Left ventricle myocardium superior (tissue), 1 donor: ENCODE measurements at places on chromosomes 3 and 15. TPM values are rescaled to one million over a fixed set of nuclear protein-coding genes. Genes with fewer than 3 reads are reported as not detected.

GRCh38 chr15:57540211-57540610, 51.5 kb upstream of the MYZAP start:
- no peak for DNase-seq

- peak; percentile 43 for DNase-seq
Observed at GRCh38 chr3:50607271-50608091, 4.1 kb downstream of the CISH start.

GRCh38 chr15:66936861-66937582, 128.4 kb upstream of the SMAD3 start:
- DNase-seq: no peak

ECE2 gene
- total RNA-seq: not detected

- no peak for DNase-seq
Observed at GRCh38 chr3:64977308-64978100, 289.7 kb upstream of the ADAMTS9 start.

- peak; percentile 61 for DNase-seq
Observed at GRCh38 chr15:88878720-88879184, 16.6 kb downstream of the HAPLN3 start.

SOX14 gene
- not detected for total RNA-seq

GRCh38 chr15:90009301-90010022, 8.3 kb downstream of the ZNF710 start:
- no peak for DNase-seq

DNA sequence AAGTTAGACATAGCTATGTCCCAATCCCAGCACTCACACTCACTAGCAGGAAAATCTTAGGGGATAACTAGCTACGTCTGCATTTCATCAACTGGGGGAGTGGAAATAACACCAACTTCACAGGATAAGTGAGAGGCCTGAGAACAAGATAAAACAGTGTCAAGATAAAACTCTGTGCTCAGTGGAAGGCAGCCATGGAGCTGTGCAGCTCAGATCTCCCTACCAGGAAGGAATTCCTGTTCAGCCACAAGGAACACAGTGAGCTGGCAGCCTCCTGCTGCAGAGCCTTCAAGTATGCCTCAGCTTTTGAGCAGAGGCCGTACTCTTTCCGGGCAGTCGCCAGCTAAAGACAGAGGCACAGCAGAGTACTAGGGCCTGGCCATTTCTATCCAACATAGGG, 115.8 kb upstream of the TOPAZ1 start:
- no peak for DNase-seq

DNA sequence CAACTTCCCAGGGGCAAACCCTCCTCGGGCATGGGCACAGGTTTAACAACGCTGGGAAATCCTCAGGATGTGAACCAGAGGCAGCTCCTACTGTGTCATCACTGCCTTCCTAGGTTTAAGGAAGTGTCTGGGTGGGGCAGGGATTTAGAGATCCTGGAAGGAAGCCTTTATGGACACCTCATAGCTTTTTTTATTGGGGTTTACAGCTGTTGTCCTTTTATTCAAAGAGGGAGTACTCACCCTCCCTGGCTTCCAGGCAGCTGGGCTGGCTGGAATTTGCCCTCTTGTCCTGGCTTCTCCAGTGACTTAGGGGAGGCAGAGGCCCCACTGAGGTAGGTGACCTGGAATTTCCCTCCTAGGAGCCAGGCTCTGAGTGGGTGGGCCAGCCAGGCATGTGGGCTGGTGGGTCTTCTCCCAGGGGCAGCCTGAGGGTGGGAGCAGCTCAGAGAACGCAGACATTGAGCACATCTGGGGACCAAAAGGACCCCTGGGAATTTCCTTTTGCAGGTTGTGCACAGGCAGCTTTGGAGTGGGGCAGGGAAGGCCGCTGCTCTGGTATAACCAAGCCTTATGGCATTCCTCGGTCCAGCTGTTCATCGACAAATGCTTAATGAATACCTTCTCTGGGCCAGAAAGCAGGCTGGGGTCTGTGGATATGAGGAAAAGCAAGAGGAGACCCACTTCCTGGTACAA, 13.5 kb upstream of the FAM3D start:
- DNase-seq: no peak

DNA sequence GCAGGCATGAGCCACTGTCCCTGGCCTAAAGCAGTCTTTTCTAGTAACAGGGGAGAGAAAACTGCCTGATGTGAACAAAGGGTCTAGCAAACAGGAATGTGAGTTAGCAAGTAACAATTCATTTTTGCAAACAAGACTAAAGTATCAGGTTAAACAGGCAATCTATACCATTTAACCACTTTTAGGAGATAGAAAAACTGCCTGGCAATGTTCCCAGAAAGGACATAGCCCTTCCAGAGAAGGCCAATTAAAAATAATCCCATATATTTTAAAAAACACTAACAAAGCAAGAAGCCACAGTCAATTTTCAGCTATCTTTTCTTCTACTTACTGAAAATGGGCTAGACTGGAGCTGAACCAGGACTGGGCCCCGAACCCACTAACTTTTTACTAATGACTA, 6.3 kb downstream of the RBSN start:
- DNase-seq: no peak

GRCh38 chr15:55661428-55661827, 73.3 kb upstream of the PYGO1 start:
- DNase-seq: no peak

GRCh38 chr15:92205255-92205739, 188.4 kb upstream of the ST8SIA2 start:
- peak; percentile 26 for DNase-seq

GRCh38 chr3:60609446-60609845, 641.8 kb downstream of the FHIT start:
- DNase-seq: no peak

ADAMTS17 gene
- 2.9 TPM for total RNA-seq

GOLGA8S gene
- total RNA-seq: 0.40 TPM

DNA sequence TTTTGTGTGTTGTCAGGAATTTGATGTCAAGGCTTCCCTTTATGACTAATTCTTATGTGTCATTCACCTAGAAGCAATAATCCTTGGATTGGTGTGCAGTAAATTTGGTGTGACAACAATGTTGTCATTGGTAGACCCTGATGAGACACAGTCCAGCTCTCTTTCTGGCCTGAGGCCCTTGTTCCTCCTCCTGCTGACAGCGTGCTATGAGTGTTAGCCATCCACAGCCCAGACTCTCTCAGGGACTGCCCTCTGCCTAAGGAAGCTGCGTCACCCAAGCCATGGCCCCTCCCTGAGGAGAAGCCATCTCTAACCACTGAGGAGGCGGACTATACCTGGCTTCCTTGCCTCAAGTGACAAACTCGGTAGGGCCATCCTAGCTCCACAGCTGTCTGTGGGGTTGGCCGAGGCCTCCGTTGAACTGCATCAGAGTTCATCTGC, 13.3 kb upstream of the TM4SF1 start:
- DNase-seq: no peak

CCR3 gene
- not detected for total RNA-seq

GRCh38 chr3:141150931-141151330, 80.7 kb upstream of the PXYLP1 start:
- no peak for DNase-seq

CHRD gene
- total RNA-seq: 4.6 TPM

- DNase-seq: no peak
Observed at GRCh38 chr15:91668370-91668769, 185.1 kb upstream of the SLCO3A1 start.

DNA sequence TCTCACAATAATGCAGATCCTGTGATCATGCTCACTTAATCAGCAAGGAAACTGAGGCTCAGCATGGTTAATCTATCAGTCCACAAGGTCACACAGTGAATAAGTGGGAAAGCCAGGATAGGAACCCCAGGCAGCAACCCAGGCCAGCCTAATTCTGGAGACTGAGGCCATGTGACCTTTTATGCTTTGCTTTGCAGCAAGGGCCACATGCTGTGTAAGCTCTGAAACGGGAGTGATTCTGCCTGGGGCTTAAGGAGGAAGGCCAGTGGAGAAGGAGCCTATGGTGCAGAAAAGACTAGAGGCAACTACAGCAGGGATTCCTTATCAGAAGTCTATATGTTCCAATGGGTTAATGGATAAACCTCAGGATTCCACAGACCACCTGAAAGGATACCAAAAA, 157.6 kb upstream of the PPP2R3A start:
- DNase-seq: no peak

CCRL2 gene
- total RNA-seq: 1.4 TPM

DNA sequence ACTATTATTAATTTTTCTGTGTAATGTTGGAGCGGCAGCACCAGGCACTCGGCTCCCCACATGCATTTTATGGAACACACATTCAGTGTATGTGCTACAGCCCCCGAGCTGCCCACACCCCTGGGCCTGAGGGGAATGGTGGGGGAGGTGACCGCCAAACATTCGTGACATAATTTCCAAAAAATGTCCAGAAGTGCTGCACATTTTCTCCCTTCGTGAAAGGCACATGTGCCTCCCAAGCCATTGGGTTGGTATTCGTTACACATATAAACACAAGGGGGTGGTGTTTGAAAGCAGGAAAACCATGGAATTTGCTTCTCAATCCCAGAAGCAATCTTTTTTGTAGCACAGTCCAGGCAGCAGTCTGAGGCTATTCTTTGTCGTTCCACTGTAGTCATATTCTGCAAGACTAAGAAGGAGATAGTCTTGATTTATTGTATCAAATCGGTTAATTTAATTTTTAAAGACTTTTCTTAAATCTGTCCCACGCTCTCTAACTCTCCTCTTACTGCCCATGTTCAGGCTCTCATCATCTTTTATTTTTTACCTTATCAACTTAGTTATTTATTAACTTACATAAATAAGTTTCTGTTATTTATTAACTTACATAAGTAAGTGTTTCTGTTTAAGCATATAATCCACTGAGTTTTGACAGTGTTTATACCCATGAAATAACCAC, 39.2 kb upstream of the POLR2M start:
- DNase-seq: no peak

GRCh38 chr3:140943781-140944552, 2.3 kb downstream of the SLC25A36 start:
- no peak for DNase-seq

ATP10A gene
- 1.2 TPM for total RNA-seq

P2RY1 gene
- total RNA-seq: 11.5 TPM

GRCh38 chr3:15390460-15390859, 36.9 kb downstream of the METTL6 start:
- no peak for DNase-seq

PLA2G4D gene
- not detected for total RNA-seq

DNA sequence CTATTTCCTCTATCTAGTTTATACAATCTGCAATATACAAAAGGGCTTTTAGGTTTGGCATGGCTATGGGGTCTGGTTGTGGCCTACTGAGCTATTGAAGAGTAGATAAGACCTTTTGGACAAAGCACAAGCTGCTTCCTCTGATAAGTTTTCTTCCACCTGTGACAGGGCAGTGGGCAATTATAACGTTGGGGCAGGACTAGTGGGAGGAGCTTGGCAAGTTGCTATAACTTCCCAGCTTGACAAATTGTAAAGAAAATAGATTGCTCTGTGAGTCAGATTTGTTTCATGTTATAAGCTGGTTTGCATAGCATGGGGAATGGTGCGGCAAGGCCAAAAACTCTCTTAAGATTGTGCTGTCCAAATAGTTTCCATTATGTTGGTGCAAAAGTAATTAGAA, 64.9 kb downstream of the SLC7A14 start:
- DNase-seq: no peak

- DNase-seq: no peak
Observed at GRCh38 chr15:44656298-44656697, 7.2 kb downstream of the SPG11 start.

DNA sequence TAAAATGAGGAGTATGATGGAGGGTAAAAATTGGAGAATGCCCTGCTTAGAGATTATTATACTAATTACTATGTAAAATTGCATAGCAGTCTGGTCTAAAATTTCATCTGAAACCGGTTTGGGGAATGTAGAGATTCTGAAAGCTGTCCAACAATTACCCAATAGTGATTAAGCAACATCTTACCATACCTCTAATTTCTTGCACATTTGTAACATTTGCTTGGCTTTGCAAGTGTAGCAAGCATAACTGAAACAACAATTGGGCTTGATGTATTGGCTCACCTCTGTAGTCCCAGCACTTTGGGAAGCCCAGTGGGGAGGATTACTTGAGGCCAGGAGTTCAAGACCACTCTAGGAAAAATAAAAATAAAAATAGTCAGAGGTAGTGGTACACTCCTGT, 17.4 kb downstream of the AADACL2 start:
- DNase-seq: no peak

DNA sequence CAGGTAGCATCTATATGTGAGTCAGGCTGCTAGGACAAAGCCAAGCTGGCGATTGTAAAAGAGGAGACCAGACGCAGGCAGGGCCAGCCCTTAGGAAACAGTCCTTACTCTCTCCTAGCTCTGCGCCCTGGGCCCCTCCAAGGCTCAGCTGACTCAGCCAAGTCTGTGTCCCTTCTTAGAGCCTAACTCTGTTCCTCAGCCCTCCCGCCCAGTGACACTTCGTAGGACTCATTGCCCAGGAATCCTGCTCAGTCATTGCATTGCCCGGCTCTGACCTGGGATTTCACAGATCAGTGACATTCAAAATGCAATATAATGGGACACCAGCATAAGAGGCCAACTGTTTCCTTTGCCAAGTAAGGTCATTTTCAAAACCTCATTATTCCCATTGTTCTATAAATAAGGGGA, 244.2 kb downstream of the TLE3 start:
- DNase-seq: no peak

DNA sequence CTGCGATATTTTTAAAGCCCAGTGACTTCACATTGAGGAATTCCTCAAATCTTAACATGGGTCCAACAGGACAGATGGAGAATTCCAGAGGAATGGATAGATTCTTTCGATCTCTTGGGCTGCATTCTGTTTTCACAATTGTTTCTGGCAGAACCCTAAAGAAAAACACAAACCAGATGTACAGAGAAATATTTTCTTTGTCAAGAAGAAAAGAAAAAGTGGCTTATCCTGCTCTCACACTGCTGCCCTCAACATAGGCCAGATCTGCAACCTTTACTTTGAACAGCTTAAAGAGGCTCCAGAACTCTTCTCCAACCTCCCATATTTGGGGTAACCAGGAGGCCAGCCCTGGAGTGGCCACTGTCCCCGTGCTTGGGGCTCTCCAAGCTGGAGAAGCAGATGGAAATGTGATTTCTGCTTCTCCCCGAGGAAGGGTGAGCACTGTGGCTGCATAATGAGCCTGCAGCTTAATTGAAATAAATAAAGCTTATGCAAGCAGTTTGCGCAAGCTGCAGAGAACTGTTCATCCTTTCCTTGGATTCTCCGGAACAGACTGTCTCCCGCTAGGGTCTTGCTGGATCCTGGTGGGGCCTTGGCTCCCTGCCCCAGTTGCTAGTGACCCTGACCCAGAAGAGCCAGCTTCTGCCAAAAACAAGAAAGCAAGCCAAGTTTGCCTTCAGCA, 453.2 kb upstream of the PROK2 start:
- no peak for DNase-seq

GRCh38 chr3:152146461-152146860, 122.3 kb upstream of the MBNL1 start:
- no peak for DNase-seq

CHRNA3 gene
- not detected for total RNA-seq

CHRFAM7A gene
- 1.3 TPM for total RNA-seq

GRCh38 chr15:67094001-67094826, 28.8 kb downstream of the SMAD3 start:
- no peak for DNase-seq

GRCh38 chr15:99704444-99704838, 28.8 kb downstream of the LYSMD4 start:
- DNase-seq: no peak

TRIM42 gene
- total RNA-seq: not detected
